ENCODE measurements at places on chromosomes 2 and 18. TPM values are rescaled to one million over a fixed set of nuclear protein-coding genes. Genes with fewer than 3 reads are reported as not detected.

DNA sequence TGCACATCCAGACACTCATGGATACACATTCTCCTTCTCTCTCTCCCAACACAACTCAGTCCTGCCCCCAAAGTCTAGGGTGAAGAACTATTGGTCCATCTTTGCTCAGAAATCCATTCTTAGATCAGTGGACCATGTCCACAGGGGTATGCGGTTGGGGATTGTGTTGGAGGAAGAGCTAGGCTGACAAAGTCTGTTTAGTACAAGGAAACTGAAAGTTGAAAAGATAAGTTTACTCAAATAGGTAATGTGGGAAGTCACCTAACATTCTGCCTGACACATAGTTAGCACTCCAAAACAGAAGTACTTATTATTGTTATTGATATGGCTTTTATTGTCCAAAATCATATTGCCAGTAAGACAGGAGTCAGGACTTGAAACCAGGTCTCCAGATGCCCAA lies 55.9 kb downstream of the ALK start:
- DNase-seq: no peak

DNA sequence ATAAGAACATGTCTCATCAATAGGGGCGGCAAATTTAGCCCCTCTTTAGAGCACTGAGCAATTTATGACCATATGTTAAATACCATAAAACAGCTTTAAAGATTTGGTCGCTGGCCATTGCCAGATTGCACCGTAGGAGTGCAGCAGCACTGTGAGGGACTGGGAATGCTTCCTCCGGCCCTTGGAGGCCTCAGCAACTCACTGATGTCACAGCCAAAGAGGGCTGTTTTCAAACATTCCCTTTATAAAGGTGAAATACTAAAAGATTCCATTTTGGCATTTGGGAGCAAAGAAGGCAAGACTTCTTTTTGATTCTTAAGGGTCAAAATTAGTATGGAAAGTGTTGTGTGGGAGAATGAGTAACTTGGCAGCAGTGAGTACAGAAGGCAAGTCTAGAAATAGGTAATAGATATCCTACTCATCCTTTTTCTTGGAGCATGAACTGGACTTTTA lies 63.7 kb downstream of the BABAM2 start:
- no peak for DNase-seq

- DNase-seq: no peak
These were observed 233.8 kb upstream of the PIK3C3 start for GRCh38 chr18:41721103-41721790.

GRCh38 chr18:51196118-51196810 lies 1.2 kb downstream of the MEX3C start:
- DNase-seq: peak; percentile 82

DNA sequence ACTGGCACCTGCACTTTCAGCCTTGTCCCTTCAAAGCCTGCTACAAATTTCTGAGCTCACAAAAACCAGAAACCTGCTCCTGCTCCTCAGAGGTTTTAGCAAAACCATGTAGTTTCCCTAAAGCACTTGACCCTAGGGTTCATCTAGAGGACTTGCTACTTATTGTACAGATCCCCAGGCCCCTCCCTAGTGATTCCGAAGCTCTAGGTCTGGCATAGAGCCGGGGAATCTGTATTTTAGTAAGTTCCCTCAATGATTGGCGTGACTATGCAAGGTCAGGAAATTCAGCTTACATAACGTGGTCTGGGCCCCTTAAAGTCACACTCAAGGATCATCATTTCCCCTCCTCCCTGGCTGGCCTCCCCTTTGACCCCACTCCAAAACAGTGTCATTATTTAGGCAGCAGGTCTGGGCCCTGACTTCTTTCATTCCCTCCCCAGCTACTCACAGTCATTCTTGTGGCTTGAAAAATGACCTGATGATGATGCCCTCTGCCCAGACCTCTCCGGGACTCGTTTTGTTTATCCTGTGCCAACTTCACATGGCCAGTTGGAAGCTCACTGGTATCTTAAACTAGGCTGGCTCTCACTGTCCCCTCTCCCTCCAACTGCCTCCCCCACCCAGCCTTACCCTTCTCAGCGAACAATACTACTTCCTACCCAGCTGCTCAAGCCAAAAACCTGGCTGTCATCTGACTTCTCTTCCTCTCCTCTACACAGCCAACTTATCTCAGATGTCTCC lies 36.0 kb downstream of the WDFY1 start:
- no peak for DNase-seq

GRCh38 chr2:200199005-200199404 lies 107.5 kb upstream of the SPATS2L start:
- DNase-seq: no peak

- peak; percentile 90 for DNase-seq
These were observed 115.2 kb downstream of the FAM210A start for GRCh38 chr18:13611142-13611600.

DNA sequence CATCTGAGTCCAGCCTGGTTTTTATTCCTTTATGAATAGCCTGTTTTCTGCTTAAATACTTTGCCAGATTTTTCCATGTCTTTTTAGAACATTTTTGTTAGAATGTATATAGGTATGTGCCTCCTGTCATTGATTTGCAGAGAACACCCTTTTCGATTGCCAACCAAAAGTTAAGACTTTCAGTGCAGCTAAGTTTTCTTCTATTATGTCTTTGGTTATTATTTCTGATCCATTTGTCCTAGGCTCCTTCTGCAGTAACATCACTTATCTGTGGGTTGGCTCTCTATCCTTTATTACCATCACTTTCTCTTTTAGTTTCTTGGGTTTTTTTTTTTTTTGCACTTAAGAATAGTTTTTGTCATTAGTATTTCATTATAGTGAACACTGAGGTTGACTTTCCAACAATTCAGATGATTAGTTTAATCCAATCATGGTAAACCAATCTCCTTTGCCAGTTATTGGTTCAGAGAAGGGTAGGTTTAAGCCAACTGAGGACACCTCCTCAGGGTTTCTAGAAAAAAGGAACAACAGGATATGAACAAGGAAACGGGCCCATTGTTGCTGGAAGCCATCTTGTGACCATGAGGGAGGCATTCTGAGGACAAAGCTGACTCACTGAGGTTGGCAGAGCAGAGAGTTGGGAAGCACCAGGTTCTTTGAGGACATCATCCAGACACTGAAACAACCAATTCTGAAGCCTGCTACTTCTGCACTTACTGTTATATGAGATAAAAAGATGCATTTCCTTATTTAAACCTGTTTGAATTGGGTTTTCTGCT lies 37.9 kb upstream of the GBX2 start:
- no peak for DNase-seq

DNA sequence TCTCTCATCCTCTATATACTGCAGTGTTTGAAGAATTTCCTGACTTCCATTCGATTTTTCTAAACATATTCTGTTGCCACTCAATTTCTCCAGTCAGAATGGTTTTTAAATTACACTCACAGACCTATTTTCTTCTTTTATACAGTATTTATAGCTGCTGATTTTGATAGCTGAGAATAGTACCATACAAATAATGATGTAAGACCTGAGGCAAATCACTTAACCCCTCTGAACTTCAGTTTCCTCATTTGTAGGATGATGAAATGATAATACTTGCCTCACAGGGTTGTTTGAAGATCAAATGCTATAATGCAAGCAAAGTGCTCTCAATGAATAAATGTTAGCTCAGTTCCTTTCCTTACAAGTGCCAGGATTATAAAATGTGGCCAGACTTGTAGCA lies 241.8 kb downstream of the CPS1 start:
- no peak for DNase-seq

DNA sequence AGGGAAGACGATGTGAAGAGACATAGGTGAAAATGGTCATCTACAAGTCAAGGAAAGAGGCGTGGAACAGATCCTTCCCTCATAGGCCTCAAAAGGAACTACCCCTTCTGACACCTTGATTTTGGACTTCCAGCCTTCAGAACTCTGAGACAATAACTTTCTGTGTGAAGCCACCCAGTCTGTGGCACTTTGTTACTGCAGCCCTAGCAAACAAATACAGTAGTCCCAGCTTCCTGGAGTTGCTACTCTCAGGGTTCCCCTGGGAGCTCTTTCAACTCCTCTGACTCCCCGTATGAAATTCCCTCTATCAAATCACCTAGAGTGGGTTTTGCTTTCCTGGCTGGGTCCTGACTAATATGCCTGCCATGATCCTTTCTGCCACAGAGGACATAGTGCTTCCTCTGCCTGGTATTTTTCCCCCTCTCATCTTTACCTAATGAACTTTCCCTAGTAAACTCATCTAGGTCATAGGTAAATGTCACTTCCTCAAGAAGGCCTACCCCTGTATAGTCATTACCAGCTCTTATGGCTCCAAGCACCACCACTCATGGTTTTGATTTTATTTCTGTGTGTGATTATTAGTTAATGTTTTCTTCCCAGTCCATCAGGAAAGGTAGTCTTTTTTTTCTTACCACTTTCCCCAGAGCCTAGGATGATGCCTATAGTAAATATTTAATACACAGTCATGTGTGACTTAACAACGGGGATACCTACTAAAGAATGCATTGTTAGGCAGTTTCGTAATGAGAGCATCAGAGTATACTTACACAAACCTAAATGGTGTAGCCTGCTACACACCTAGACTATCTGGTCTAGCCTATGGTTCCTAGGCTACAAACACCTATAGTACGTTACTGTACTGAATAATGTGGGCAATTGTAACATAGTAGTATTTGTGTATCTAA lies 111.5 kb upstream of the LGALSL start:
- DNase-seq: no peak

DNA sequence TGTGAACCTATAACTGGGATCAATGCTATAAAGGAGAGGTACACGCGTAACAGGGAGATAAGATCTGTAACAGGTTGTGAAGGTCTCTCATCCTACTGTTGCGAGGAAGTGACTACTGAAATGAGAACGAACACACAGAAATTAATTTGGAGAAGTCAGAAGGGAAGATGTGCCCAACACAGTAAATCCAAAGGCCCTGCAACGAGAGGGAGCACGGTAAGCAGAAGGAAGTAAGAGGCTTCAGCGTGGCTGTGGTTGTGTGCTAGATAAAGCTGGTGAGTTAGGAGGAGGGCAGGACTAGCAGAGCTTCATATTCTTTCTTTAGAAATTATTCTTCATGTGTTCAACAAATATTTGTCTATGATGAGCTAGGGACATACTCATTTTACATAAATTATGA lies 2.5 kb upstream of the ATG16L1 start:
- DNase-seq: no peak

DNA sequence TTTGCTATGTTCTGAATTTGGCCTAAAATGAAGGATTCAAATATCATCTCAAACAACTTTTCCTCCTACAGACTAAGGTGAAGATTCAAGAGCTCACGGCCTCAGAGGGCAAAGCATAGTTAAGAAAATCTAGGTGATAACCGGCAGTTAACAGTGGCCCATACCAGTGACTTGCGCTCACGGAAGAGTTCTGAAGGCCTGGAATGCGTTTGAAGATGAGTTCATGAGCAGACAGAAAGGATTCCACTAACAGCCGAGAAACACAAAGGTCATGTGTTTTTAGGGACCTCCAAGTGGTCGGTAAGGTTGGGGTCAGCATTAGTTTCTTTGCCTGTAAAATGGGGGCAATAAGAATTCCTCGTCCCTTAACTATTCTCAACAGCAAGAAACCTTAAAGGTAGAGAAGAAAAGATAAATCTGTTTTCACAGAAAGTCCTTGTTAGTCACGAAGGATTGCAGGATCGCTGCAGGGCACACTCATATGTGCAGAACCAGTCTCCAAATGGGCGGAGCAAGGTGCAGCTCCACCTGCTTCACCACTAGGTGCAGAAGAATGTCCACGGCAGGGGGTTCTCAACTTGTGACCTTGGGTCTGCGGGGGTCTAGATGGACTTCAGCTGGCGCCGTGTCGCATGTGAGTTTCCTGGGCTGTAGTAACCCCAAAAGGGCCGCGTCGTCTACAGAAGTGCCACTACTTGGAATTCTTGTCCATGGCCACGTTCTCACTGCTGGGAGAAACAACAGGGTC lies 708 bp upstream of the RPIA start:
- DNase-seq: no peak

- DNase-seq: no peak
These were observed 32.7 kb upstream of the CCDC68 start for GRCh38 chr18:54991981-54992380.

- DNase-seq: no peak
These were observed 65.7 kb upstream of the RBM44 start for GRCh38 chr2:237732790-237733381.

DNA sequence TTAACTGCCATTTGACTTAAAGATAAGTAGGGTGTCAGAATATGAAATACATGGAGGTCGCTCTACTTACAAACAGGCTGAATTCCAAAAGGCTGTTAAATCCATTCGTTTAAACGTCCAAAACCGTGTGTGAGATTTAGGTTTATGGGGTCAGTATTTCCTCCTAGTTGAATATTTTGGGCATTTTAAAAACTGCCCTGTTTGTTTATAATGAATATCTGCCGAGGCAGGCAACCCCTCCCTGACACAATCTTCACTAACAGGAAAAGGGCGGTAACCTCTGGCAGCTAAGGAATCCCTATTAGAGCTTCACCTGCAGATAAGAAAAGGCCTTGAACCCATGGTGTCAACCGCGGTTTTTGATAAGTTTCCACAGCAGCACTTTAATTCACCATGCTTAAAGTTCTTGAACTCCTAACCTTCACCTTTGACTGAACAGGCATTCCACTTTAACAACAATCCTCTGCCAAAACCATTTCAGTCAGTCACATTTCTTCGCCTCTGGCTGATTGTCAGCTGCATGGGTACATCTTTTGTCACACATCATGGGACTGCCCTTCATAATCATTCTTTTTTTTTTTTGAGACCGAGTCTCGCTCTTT lies 17.8 kb downstream of the TRAK2 start:
- DNase-seq: no peak

DNA sequence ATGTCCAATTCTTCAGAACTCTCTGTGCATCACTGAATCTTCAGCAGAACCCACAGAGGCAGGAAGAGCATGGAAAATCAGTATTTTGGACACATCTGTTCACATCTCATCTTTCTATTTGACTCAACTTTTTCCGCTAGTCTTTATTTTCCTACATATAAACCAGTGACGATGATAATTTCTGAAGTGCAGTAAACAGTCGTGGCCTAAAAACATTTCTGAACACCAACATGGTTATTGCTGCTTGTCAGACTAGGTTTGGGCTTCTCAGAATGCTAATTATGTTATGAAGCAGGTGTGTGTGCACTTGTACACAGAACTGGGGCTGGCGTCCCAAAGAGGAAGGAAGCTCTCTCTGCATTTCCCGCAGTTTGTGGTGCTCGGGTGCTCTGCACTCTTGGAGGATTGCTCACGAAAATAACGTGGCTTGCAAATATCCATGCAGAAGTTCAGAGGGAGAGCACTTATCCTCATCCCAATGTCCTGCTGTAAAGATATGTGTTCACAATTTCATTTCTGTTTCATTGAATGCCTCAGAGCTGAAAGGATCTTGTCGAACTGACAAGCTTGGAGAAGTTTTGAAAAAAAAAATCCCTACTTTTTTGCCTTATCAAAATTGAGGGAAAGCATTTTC lies 50.8 kb downstream of the EDAR start:
- no peak for DNase-seq

Gene SULT1C4
- total RNA-seq: 2.7 TPM

Gene MYO3B
- 0.05 TPM for total RNA-seq

Gene PROKR1
- 0.05 TPM for total RNA-seq

Gene CHRNG
- not detected for total RNA-seq

Gene LIMS1
- 58.6 TPM for total RNA-seq

Gene DPP4
- total RNA-seq: 2.4 TPM

Measured in posterior vena cava (tissue), 2 donors.